ENCODE measurements at places on chromosomes 2 and 18. TPM values are rescaled to one million over a fixed set of nuclear protein-coding genes. Genes with fewer than 3 reads are reported as not detected.

- no peak for DNase-seq
These were observed 55.3 kb upstream of the RMDN2 start for GRCh38 chr2:37869771-37870170.

DNA sequence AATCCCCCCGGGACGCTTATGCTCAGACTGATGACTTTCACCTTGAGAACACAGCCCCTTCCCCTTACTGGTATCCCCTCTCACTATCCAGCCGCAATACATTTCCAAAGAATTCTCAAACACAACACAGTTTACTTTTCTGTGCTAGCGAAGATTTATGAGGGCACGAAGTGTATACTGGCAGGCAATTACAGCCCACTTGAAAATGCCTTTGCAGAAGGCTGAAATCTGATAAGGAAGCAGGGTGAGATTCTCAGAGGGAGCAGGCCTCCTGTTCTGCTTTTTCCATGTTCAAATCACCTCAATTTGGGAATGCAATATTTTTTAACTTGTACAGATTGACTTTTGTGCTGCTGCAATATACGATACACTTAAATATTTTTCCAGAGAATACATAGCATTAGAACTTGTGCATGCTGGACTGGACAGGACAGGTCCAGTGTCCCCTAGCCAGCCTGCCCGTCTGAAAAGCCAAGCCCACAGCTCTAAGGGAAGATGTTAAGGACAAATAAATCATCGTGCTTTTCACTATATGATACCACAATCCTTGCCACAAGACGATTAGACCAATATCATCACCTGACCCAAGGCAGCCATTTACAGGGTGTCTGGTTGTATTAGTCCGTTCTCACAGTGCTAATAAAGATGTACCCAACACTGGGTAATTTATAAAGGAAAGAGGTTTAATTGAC lies 262.1 kb downstream of the EPHA4 start:
- DNase-seq, result no peak

- no peak for DNase-seq
These were observed 90.0 kb upstream of the PPP1CB start for GRCh38 chr2:28661589-28662001.

Gene SCN9A
- total RNA-seq, result 8.8 TPM

Gene TSPYL6
- not detected for total RNA-seq

All from GM23338 (cell line).